NB4 (cell line): ENCODE measurements at places on chromosomes 2 and 18.

DNA sequence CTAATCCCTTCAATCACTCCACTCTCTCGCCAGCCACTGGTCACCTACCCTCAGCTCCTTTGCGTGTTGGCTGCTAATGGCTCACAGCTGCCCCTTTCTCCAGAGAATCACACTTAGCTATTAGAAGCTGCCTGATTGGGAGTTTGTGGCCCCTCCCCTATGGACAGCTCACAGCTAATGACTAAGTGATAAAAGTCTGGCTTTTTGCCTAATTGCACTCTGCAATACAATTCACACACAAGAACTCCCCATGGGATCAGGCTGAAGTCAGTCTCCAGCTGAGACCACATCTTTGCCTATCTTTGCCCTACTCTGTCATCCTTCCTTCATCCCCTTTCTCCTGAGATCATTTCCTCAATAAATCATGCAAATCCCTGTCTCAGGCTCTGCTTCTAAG, 701.9 kb upstream of the RAB6C start:
- DNase-seq, result no peak

DNA sequence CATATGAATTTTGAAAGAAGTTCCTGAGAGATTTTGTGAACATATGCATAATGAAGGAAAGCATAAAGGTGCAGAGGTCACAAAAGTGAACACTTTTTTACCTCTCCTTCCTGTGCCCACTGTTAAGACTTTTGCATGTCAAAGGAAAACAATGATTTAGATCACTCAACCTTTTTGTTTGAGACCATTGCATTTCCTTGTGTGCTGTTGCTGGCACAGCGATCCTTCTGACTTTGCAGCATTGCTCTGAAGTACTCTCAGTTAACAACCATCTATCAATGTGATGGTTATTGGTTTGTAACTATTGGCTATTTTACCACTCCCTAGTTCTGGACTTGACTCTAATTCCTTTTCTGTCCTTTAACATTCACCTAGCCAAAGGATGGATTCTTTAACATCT, 61.7 kb upstream of the TFPI start:
- DNase-seq, result no peak

- no peak for DNase-seq
Measured at GRCh38 chr2:236107536-236107935, 60.6 kb downstream of the GBX2 start.

DNA sequence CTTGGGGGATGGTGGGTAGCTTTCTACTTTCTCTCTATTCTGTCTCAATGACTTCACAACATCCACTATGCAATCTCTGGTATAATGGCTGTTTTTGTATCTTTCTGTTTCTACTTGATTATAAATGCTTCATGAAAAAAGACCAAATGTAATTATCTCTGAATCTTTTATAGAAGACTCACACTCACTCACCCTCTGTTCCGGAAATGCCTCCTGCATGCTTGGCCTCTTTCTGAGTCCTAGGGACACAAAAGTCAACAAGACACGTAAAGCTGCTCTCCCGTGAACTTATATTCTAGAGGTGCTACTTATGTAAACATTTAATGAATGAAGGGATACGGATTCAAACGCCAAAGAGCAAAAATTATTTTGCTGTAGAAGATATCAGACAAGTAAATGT, 502.2 kb upstream of the SOX11 start:
- no peak for DNase-seq

- no peak for DNase-seq
Measured at GRCh38 chr2:223969856-223970255, 12.6 kb downstream of the MRPL44 start.

DNA sequence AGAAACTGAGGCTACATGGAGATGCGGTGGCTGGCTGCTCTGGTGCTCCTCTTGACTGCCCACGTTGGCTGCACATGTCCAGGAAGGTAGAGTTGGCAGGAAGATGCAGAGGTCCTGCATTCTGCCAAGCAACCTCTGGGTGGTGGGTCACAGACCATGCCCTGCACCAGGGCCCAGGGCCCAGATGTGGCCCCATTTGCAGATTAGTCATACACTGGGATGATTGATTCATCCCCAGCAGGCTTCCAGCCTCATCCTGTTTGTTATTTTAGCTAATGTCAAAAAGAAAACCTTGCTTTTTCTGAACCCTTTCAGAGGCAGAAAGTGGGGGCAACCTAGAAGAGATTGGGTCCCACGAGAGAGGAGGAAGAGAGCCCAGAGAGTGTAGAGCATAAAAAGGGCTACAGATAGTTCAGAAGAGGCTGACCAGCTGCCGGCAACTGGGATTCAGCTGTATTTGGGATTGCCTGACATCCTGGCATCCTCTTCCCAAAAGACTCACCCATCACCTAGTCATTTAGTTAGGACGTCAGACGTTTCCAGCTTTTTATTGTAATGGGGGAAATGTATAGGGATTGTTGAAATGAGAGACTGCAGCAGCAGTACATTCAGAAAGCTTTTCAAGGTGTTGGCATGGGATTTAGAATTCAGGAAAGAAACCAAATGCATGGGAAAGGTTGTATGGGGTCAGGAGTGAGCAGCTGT, 101.9 kb downstream of the CTIF start:
- DNase-seq, result no peak

DNA sequence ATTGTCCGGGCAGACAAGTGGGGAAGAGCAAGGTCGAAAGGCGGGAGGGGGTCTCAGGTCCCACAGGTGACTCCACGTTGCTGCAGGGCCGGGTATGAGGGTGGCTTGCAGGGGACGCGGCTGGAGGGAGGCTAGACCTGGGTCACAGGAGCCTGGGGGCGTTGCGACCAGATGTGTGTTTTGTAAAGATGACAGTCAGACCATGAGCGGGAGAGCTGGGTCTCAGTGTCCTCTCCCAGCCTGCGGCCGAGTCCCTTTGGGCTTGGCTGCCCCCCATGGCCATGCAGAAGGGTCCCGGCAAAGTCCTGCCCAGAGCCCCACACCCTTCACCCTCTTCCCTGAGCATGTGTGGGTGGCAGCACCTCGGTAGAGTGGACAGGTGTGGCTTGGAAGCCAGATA, 239.2 kb downstream of the ATAD2B start:
- DNase-seq, result no peak

DNA sequence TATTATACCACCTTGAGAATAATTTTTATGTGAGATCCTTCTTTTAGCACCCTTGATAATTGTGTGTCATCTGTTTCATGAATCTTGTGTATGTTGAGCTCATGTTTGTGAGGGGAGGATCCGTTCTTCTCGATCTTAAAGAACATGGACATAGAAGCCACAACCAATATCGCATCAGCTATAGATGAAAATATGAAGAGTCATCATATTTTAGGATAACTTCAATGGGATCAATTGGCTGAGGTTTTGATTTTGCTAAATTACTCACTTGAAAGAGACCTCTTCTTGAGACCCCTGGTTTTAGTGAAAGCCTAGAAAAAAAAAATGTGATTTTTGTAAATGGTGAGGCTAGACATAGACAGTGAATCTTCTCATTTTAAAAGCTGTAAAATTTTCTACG, 385.3 kb upstream of the NRP2 start:
- DNase-seq, result no peak

- no peak for DNase-seq
Measured at GRCh38 chr2:169360984-169361705, 1.2 kb downstream of the LRP2 start.

GRCh38 chr18:9810994-9811705, 74.6 kb upstream of the TXNDC2 start:
- peak; percentile 55 for DNase-seq

GRCh38 chr2:113111121-113111520, 16.3 kb upstream of the IL1RN start:
- no peak for DNase-seq

DNA sequence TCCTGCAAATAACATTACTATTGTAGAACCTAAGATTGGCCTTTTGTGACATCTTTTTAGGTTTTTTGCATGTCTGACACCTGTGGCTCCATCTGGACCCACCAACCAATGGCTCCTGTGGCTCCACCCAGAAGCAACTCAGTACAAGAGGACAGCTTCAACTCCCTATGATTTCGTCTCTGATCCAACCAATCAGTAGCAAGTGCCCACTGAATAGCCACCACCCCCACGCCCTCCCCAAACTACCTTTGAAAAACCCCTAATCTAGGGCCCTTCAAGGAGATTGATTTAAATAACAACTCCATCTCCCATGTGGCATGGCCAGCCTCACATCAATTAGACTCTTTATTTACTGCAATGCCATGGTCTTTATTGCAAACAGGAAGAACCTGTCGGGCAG, 23.6 kb downstream of the MPP4 start:
- no peak for DNase-seq

DNA sequence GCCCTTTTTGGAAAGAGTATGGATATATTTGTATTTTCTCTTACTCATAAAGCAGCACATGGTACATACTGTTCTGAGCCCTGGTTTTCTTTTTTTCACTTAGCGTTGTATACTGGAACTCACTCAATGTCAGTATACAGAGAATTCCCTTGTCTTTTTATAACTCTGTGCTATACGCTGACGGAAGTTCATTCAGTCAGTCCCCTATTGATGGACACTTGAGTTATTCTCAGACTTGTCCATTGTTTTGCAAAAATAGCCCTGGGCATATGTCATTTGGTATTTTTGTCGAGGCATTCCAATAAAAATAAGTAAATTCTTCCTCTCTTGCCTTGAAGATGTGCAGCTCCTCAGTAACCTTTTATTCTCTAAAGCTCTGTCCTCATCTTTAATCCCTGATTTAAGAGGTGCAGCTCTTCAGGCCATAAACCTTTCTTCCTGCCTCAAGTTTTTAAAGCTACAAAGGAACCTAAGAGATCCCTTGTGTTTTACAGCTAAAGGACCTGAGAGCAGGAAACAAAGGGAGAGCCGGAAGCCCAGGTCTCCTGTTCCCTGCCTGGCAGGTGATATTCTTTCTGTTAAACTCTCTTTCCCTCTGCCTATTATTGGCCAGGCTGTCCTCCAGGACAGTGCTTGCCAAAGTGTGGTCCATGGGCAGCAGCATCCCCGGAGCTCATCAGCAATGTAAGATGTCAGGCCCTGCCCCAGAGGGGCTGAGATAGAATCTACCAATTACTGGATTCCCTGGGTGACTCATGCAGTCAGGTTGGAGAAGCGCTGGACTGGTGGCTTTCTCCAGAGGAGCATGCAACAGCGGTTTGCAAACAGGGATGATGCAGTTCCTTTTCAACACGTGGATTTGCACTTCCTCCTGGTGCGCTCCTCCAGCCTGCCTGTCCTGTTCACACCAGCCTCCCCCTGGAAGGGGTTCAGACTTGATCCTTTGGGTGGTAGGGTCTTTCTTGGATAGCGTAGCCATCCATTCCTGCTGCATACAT, 158.0 kb downstream of the NEDD4L start:
- peak; percentile 15 for DNase-seq

- DNase-seq, result no peak
Measured at GRCh38 chr18:65968239-65969004, 217.6 kb downstream of the CDH7 start.

DNA sequence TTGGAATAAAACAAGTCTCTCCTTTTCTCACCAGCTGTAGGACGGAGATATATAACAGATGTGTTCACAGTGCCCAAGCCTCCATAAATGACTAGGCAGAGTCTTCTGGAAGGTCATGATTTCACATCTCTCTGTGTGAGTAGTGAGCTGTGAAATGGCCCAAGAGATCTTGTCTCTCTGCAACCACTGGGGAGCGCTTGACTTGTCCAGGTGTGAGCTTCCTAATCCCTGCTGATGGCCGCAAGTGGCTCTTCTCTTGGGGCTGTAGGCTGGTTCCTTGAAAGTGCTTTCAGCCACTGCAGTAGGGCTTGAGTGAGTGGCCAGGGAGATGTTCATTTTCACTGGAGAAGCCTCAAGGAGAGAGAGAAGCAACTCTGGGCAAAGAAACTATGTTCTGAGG, 38.1 kb upstream of the OTOS start:
- no peak for DNase-seq

DNA sequence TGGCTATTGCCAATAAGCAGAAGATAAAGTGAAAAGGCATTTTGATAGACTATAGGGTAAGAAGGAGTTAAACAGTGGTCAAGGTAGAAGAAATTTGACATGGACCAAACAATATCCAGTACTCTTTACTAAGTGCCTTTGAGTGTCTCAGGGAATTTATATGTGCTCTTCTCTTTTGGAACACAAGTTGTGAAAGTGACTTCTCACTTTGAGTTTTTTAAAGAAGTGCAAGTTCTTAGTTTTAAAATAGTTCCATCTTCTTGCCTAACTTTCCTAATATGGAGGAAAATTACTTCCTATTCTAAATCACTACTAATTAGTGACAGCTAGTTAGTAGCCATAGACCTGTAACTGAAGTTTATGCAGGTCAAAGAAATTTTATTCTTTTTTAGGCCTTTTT, 63.4 kb downstream of the AFTPH start:
- DNase-seq, result no peak

- no peak for DNase-seq
Measured at GRCh38 chr2:156538083-156538504, 101.9 kb downstream of the GPD2 start.

GRCh38 chr2:240136671-240137292, 677 bp upstream of the COPS9 start:
- no peak for DNase-seq

- no peak for DNase-seq
Measured at GRCh38 chr2:56985609-56986008, 801.8 kb downstream of the CCDC85A start.
